Stimulated activated CD4-positive, alpha-beta T cell treated with anti-CD3 and anti-CD28 coated beads, TNF-alpha, amount 100 ng/mL, for 4 hours (primary cell): ENCODE measurements at places on chromosomes 1 and 21.

DNA sequence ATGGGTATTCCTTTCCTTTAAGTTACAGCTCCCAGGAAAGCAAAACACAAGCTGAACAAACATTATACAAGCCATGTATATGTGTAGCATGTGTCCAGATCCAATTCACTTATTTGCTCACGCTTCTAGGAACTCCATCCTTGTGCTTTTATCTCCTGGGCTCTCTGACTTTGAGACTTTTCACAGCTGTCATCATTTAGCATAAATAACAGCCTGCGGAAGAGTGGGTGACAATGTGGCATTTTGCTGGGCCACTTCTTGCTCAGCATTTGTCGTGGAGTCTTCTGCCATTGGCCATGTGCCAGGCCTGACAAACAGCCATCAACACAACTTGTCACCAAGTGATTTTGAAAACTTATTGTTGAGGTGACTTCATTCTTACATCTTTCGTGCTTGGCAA is 164.3 kb downstream of the KIF26B start:
- DNase-seq = no peak

DNA sequence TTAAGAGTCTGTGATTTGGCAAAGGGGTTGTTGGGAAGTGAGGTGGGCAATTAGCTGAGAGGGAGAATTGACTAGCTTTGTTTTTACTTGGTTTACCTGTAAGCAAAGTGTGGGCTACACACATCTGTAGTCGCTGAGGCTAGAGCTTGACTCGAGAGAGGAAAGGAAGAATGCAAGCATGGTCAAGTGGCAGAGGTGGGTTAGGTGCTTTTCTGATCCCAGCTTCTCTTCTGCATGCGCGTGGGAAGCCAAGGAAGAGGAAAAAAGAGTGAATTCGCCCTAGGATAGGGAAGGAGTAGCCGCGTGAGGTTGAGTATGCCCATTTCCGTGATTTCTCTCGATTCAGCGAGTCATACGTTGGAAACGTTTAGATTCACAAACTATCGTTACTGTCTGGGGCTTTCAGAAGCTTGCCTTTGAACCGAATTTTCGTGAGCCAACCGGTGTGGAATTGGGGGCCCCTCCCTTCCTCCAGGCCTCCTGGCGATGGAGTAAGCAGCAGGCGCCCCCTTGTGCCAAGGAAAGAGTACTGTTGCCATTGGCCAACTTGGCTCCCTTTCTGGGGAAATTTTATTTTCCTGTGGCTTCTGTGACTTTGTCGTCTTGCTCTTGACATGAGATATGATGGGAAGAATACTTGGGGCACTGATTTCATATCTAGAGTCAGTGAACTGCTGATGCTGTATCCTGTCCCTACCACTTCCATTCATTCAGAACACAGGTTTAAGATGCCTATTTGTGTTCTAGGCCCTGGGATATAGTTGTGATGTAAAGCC is 1.3 kb downstream of the PIGV start:
- peak; percentile 71 for DNase-seq

GRCh38 chr1:97331165-97331564 is 589.7 kb downstream of the DPYD start:
- DNase-seq = no peak

DNA sequence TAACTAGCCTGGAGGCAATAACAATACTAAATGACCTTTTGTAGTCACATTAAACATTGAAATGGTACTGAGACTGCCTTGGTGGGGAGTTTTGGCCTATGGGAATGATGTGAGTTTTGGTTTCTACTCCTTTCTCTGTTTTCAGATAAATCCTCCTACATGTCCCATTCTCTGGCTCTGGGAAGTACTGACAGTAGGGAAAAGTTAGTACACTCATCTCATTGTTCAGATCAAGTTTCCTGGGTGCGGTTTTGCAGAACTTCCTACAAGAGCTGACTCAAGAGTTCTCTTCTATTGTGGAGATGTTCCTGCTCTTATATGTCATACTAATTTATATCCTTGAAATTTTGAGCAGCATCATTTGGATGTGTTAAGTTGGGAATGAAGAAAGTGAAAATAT is 74.2 kb upstream of the MACF1 start:
- no peak for DNase-seq

GRCh38 chr21:44840771-44841170 is 22.9 kb upstream of the SUMO3 start:
- DNase-seq = no peak

DNA sequence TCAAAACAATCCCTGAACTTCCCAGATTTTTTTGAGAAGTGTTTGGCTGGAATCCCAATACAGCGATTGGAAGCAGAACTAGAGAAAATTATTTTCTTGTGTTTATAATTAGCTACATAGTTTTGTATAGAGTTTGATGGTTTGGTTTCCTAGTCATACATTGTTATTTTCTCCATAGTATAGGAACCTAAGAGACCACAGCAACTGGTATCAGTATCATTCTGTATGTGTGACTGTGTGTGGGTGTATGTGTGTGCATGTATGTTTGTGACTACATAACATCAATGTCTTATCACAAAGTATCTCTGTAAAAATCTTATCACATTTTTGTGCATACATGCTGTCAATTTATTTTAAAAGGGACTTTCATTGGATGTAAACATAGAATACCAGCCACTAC is 780.5 kb downstream of the MRPL39 start:
- no peak for DNase-seq

DNA sequence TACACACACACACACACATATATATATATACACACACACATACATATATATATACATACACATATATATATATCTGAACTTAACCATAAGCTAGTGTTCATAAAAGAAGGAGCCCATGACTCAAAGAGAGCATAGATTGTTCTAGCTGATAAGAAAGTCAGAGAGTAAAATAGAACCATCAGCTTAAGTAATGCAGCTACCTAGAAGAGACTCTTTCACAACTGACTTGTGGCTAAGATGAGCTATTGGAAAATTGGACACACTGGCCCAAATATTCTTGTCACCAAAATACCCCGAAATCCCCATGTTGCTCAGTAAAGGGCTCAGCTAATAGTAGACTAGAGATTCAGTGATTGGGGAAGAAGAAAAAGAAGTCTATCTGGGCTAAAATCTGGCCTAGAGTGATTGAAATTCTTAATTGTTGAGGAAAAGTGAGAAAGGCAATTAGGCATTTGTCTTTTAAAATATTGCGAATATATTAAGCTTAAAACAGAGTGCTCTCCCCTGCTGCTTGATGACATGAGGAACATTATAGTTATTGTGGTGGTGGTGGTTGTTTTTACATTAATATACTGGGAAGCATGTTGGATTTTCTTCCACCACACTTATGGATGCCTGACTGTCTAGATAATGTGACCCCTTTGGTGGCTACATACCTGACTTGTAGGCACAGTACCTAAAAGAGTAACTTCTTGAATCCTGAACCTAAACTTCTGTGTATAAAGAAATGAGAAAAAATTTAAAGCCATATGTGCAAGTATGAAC is 6.3 kb downstream of the SLAMF1 start:
- DNase-seq = no peak

DNA sequence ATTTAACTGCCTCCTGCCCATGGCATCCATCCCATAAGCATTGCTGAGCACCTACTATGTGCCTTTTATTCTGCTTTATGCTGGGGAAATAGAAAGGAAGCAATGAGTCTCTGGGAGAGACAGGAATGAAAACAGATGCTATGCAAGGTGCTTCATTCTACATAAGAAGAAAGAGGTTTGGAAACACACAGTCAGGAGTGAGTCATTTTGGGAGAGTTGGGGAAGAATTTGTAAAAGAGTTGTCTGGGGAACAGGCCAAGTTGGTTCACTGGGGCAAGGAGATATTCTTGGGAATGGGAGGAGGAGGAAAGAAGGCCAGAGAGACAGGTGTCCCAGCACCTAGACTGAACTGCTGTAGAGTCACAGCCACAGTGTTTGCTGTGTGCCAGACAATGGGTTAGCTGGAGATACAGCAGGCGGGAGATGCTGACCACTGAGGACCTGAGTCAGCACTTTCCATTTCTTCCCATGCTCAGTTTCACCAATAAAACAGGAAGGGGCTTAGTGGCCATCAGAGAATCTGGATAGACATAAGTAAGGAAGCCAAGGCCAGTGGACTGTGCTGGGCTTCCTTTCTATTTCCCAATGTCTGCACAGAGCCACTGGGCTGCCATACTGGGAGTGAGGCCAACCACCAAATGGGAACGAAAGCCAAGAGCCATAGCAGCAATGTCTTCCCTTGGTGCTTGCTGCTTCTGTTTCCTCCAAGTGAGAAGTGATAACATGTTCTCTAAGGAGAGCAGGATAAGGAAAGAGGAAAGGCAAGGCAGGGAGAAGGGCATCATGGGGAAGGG is 187.7 kb upstream of the USP24 start:
- no peak for DNase-seq

DNA sequence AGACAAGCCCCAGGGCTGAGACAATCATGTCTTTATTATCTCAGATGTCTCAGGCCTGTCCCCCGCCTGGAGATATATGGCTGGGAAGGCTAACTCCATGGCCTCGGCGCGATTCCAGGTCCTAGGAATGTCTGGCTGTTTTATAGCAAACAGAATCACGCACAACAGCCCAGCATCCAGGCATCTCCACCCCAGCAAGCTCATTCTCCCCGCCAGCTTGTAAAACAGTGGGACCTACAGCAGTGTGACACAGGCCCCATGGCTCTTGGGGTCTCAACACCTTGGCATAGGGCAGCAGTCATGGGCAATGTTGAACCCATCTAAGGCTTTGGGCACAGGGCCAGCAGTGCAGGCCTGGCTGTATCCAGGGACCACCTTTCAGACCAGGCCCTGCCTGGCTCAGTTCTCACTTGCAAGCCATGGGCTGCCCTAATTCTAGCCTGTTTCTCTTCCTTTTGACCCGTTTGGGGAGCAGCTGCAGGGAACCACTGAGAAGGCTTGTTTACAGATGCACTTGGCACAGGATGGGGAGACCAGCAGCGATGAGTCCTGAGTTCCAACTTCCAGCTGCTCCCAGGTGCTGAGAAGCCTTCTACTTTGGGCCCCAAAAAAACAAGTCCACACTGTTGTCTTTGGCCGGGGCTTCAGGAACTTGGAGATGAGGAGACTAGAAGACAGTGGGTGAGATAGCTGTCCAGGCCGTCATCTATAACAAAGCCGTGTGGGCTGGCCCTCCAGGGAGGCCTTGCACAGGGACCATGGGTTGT is 34.4 kb downstream of the WNT4 start:
- DNase-seq = no peak

GRCh38 chr1:9805006-9805508 is 18.7 kb downstream of the CLSTN1 start:
- DNase-seq = no peak

DNA sequence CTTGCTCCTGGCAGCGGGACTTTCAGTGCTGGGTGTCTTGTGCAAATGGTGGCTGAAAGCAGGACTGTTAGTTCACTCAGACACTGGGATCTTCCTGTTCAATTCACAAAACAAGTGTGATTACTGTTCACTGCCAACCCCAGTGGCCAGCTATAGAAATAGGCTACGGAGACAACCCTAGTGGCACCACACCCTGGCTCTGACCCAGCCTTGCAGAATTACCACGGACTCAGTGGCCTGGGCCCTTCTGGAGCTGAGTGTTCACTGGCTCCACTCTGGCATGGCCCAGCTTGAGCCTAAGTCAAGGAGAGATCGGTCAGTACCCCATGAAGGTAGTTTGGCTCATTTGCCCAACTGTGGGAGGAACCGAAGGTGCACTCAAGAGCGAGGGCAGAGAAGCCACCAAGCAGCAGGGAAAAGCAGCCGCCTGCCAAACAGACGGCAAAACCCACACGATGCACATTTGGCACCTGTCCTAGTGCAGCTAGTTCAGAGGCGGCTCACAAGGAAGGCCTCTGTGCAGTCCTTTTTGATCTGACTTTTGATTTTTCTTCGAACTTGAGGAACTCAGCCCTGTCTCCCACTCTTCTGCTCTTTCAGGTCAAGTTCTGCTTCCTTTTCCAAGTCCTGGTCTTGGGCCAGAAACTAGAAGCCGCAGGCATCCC is 5.9 kb downstream of the KIAA2013 start:
- no peak for DNase-seq

DNA sequence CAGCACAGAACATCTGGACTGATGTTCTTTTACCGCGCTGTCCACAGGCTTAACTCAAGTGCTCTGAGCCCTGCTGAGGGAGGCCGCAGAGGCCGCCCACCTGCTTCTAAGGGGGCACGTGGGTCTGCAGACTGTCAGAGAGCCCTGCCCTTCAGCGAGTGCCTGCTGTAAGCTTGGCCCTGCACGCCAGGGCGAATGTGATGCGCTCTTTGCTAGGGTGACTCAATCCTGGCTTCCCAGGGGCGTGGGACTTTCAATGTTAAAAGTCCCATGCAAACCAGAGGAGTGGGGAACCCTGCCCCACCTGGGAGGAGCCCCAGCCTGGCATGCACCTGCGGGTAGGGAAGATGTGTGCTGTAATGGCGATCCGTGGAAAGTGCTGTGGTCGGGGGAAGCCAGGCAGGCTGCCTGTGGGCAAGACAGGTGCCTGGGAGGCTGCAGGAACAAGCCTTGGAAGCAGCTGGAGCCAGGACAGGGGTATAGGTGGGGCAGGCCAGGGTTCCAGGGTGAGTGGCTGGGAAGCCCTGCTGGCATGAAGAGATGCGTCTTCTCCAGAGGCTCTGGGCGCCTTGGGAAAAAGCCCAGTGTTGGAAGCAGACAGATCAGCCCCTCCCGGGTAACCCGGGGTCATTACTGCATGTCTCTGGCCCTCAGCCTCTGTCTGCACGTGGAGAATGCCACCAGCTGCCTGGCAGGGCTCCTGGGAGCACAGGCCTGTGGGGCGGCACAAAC is 594 bp upstream of the PANK4 start:
- peak; percentile 32 for DNase-seq

DNA sequence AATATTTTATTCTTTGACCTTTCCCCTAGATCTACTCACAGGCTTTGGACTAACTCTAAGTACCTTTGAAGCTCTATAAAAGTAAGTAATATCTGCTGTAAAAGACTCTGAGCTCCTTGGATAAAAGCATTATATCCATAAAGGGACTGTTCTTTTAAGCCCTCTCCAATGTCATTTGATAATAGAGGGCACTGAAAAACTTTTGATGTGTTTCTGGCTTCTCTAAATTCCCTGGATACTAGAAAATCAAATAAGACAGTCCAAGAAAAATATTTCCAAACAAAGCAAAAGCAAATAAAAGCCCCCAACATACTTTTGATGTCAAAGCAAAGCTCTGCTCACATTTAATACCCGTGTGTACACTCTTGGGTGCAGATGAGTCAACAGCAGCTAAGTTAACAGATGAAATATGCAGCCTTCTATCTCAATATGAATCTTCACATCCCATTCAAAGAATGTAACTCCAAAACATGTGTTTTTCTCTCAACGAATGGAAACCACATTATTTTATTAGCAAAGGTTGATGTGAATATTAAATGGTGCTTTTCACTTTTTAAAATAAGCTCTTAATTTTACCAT is 230.3 kb downstream of the CENPF start:
- DNase-seq = no peak

DNA sequence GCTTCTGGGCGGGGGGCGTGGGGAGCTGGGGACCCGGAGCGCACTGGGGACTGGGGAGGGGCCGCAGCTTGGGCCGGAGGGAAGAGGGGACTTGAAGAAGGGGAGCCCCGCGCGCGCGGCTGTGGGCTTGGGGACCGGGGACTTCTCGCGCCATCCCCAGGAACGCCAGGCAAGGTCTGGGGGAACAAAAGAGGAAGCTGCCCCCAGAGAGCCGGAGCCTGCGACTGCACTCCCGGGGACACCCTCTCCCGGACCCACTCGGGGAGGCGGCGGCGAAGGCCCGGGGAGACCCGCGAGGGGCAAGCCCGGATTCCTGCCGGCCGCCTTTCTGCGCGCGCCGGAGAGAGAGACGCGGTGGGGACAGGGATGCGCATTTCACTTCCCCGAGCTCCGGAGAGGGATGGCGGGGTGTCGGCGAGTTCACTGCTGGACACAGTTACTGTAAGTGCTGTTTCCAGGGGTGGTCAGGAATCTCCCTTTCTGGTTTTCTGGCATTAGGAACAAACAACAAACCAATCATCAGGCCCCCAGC is 732 bp downstream of the ABCG1 start:
- DNase-seq = no peak

- DNase-seq = no peak
Measured at GRCh38 chr1:167158111-167158812, 62.4 kb upstream of the POU2F1 start.
